ENCODE measurements at places on chromosomes 3 and 15.

GRCh38 chr3:42653303-42653559, 266 bp upstream of the ZBTB47 start:
- DNase-seq: no peak

DNA sequence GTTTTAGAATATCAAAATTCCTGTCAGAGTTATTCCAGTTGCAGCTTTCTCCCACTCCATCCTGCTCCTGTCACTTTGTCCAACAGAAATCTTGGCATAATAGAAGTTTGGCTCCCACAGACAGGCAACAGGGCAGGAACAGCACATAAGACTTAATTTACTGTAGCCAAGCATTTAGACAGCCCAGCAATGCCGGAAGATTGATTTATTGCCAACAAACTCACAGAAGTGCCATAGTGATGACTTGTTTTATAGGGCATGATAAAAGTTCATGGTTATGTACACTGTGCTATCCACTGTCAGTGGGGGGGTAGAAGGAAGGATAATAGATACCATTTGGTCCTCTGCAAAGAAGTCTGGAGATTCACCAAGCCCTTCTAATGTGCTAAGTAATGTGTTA, 98.3 kb upstream of the CBLB start:
- no peak for DNase-seq

GRCh38 chr15:77838061-77838460, 205.3 kb upstream of the LINGO1 start:
- no peak for DNase-seq

DNA sequence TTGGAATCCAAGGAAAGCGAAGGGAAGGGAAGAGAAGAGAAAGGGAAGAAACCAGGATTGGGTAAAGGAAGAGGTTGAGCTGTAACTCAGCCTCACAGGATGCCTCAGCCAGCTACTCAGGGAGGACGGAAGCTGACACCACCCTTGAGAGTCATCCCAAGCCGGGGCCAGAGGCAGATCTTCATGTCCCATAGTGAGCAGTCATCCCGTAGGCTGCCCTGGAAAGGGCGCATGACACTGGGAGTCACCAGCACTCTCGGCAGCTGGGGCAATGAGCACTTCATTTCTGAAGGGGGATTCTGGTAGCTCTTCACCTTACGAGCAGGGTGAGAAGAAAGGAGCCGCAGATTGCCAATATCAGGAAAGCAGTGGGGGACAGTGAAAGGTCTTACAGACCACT, 60.1 kb upstream of the PCSK6 start:
- DNase-seq: no peak

DNA sequence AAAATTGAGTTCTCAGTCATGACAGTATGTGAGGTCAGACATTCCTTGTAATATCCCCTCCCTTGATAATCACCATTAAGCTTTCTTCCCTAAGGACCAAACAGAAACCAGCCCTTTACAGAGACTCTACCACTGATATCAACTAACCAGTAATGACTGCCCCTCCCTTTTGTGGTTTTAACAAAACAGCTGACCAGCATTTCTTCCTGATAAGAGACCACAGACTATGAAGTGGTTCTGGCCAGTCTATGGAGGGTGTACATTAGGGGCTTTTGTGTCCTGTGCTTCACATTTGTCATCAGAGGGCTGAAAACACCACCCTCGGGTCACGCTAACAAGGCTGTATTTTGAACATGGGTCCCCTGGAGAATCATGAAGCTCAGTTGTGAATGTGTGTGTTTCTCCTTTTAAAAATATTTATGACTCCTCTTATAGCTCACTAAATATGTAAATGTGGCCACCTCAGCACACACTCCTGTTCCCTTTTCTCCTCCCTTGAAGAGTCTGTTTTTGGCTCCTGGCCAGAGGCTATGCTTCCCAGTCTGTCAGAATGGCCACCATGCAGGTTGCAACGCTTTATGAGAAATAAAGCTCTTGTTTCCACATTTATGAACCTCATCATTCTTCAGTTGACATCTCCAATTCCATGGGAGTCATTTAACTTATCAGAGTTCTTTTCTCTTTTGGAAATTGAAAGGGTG, 239.3 kb downstream of the CPNE4 start:
- no peak for DNase-seq

DNA sequence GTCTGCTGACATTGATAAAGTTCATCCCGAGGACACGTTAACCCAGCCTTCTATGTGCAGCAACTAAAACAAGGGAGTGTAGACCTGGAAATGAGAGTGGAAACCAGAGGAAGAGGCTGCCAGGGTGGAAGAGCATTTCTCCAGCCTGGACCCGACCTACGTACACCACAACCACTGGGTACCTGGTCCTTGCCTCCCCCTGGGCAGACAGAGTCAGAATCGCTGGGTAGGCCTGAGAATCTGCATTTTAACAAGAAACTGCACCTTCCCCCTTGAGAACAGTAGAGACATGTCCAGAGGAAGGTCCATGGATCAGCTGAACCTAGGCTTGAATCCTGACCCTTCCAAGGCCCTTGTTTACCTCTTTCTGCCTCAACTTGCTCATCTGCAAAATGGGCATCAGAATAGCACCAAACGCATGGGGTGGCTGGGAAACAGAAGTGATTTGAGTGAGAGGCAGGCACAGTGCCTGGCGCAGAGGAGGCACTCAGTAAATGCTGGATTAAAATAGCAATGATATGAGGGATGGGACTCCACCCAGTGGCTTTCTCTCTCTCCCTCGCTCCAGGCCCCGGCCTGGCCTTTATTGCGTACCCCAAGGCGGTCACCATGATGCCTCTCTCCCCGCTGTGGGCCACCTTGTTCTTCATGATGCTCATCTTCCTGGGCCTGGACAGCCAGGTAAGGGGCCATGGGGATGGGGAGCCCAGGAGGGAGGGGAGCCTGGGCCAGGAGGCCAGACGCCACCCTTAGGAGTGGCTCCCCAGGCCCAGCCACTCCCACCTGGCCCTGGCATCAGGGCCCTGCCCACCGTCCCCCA, 66.9 kb upstream of the SLC6A1 start:
- DNase-seq: no peak

- no peak for DNase-seq
Measured at GRCh38 chr3:12227833-12228232, 61.0 kb upstream of the PPARG start.

GRCh38 chr3:66261355-66261754, 40.6 kb downstream of the SLC25A26 start:
- DNase-seq: no peak

DNA sequence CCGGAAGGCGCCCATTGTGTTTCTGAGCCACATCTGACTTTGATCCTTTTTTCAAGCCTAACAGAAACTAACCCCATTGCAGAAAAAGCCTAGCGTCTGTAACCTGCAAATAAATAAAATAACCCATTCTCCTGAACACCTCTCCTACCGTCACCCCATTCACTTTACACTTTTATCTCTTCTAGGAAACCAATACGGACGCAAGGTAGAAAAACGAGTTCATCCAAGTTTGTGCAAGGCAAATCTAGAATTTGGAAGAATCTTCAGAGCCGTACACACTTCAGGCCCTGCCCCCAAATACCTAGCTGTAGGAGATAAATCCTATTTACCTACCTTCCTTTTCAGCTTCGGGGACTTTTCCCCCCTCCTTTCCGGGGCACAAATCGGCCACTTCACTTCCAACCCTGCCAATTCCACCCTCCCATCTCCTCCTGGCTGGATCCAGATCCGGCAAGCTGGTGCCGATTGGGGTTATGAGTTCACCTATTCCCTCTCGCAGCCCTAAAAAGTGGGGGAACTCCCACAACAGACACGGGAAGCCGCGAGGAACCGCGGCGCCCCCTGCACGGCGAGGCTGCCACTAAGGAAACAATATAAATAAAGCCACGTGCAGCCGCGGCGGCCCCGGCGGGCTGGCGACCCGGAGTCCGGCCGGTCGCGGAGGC, 987 bp downstream of the PRTG start:
- DNase-seq: no peak

DNA sequence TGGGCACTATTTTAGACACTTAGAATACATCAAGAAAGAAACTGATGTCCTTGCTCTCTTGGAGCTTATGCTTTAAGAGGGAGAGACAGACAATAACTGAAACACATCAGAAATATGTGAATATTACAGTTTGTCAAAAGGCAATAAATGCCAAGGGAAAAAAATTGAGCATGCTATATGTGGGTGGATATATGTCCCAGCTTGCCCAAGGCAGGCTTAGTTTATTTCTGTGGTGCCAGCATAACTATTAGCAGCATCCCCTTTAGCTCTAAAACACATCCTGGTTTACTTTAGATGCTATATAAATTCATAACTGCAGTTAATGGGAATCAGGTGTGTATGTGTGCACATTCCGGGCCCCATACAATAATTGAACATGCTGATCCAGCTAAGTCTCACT, 191.2 kb upstream of the PDZRN3 start:
- DNase-seq: no peak

DNA sequence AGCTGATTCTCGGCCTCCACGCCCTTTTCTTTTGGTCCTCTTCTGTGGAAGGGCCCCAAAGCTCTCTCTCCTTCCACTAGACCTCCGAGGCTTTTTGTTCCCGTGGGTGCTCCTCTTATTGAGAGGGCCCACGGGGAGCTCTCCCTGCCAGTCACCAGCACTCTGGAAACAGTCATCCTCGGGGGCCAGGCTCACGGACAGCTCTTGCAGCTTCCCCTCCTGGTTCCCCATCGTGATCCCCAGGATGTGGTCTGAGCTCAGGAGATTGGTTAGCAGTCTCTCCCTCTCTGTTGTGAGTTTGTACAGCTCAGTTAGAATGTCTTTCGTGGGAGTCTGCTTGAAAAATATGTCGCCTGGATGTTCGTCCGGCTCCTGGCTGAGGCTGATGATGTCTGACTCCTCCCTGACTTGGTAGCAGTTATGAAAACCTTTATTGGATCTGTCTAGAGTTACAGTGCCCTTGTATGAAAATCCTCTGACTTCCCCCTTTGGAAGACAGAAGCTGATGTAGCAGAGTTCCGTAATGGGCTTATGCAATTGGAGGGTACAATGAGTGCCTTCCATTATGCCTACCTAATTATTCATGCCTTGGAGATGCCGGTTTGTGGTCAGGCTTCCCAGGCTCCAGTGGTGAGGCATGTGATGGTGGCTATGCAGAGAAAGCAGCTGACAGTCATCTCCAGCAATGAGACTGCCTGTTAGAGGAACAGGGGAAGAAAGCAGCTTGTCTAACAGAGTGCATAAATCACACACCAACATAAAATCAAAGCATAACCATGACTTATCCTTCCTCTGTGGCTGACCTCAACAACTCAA, 40.0 kb downstream of the FMN1 start:
- no peak for DNase-seq

Measured in stimulated activated CD4-positive, alpha-beta T cell treated with anti-CD3 and anti-CD28 coated beads, Interleukin-4, amount 100 ng/mL, for 4 hours (primary cell).